ENCODE measurements at places on chromosomes 6 and 20. TPM values are rescaled to one million over a fixed set of nuclear protein-coding genes. Genes with fewer than 3 reads are reported as not detected.

Gene CNKSR3
- total RNA-seq: 4.8 TPM

Gene GPX5
- not detected for total RNA-seq

Gene GPR63
- 0.42 TPM for total RNA-seq

GRCh38 chr6:33875141-33875581, 71.4 kb upstream of the MLN start:
- no peak for DNase-seq
- no peak overlapping the region for H3K27ac ChIP-seq
- peaks cover 18% of the 10 kb centered on the region for H3K27me3 ChIP-seq
- no peak overlapping the region for H3K4me3 ChIP-seq
- no peaks in the 10 kb centered on the region for H3K36me3 ChIP-seq
- H3K4me1 ChIP-seq: no peaks in the 10 kb centered on the region

- no peaks in the 10 kb centered on the region for H3K4me1 ChIP-seq
- H3K27ac ChIP-seq: no peak overlapping the region
Observed at GRCh38 chr6:146240322-146240721, 211.5 kb downstream of the GRM1 start.

- H3K4me1 ChIP-seq: peaks cover 4% of the 10 kb centered on the region
- H3K27ac ChIP-seq: no peak overlapping the region
- no peaks in the 10 kb centered on the region for H3K27me3 ChIP-seq
- H3K4me3 ChIP-seq: no peak overlapping the region
- no peak for DNase-seq
- H3K36me3 ChIP-seq: no peaks in the 10 kb centered on the region
Observed at GRCh38 chr6:53244958-53245357, 96.3 kb upstream of the GCM1 start.

Measured in MCF 10A (cell line).